ENCODE measurements at places on chromosomes 16 and 17.

DNA sequence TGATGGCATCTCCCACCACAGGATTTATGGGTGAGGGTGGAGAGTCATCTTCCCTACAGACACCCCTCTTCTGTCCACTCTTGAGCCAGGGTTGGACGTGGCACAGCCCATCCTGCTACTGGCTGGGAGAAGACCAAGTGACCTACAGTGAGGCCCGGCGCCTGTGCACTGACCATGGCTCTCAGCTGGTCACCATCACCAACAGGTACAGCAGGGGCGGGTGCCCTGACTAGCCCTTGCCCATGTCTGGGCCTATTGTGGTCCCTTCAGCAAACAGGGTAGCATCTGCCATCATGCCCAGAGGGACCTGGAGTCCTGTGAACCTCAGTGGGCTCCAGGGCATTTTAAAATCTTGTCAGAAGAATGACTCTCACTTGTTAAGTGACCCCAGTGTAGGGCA, 48.2 kb downstream of the MRC2 start:
- no peak for DNase-seq

- DNase-seq: no peak
These were observed 121.1 kb downstream of the SLC39A11 start for GRCh38 chr17:72971226-72971880.

- DNase-seq: no peak
These were observed 38.5 kb upstream of the KSR1 start for GRCh38 chr17:27417596-27418365.

DNA sequence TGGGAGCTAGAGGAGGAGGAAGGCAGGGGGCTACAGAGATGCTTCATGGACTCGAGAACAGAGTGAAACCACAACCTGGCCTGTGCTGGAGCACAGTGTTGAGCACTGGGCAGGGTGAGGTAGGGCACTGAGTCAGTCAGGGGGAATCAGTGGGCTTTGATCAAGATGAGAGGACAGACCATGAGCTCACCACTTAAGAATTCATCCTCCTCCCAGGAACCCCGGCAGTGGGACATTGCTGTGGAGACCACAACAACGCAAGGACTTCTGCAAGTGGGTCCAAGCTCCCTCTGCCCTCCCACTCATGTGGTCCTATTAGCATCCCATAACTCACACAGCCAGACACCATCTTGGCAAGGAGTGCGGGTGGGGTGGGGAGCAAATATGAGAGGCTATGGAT, 1.7 kb upstream of the CES5A start:
- peak; percentile 12 for DNase-seq

DNA sequence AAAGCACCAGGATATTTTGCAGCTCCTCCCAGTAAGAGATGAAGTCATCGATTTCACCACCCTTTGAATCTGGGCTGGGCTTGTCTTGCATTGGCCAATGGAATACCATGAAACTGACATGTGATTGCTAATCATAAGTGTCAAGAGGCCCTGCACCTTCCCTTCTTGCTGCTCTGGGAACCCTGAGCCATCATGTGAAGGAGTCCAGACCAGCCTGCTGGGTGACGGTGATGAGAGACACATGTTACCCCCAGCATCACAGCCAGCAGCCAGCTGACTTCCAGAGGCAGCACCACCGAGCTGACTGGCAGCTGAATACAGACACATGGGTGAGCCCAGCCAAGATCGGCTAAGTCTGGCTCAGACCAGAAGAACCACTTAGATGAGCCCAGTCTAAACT, 43.6 kb upstream of the CACNG4 start:
- no peak for DNase-seq

DNA sequence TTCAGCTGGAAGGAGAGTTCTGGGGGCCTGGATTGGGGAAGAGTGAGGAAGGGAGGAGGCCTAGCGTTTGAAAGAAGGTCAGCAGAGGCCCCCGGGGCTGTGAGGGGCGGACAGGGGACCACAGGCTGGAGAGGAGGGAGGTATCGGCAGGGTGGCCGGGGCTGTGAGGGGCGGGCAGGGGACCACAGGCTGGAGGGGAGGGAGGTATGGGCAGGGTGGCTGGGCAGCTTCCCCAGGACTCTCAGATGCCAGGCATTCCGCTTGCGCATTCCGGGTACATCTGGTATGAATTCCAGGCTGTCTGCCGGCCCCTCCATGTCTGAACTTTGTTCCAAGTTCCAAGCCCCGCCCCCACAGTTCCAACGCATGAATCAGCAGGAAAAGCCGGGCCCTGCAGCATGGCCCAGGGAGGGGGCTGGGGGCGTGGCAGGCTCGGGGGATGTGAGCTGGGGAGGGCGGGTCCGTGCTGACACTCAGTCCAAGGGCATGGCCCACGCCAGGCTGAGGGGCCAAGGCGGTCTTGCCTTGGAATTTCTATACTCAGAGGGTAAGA, 4.3 kb upstream of the TLCD2 start:
- DNase-seq: peak; percentile 93

DNA sequence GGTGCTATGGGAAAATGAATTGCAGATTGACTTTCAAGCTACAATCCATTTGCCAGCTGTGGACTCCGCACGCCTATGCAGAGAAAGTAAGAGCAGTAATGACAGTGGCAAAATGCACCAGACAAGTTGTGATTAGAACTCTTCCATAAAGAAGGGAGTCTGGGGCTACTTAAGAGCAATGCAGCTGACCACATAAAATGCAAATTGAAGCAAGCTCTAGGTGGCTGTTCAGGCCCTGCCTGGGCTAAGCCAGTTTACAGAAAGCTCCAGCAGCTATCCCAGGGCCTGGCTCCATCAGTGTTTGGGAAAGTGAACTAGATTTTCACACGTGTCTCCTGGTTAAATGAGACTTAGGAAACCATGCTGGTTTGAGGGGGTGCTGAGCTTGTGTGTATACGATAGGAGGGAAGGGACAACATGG, 2.2 kb upstream of the MAP2K6 start:
- DNase-seq: no peak
